ENCODE measurements at places on chromosomes 4 and X. TPM values are rescaled to one million over a fixed set of nuclear protein-coding genes. Genes with fewer than 3 reads are reported as not detected.

CYLC1 gene
- total RNA-seq, result not detected

IL15 gene
- total RNA-seq, result 10.6 TPM

KCTD8 gene
- total RNA-seq, result not detected

SHOX gene
- not detected for total RNA-seq

SNCA gene
- total RNA-seq, result not detected

ATP1B4 gene
- not detected for total RNA-seq

GLRA2 gene
- not detected for total RNA-seq

MAGEA9B gene
- not detected for total RNA-seq

APELA gene
- total RNA-seq, result not detected

GUCY1A1 gene
- total RNA-seq, result not detected

EXOSC9 gene
- 34.2 TPM for total RNA-seq

HTRA3 gene
- total RNA-seq, result 20.3 TPM

TET2 gene
- total RNA-seq, result 2.5 TPM

Data from A549 treated with GW870086 at 1 μM for 4 hours (cell line).